WTC11 (cell line): ENCODE measurements at places on chromosomes 2 and 18.

DNA sequence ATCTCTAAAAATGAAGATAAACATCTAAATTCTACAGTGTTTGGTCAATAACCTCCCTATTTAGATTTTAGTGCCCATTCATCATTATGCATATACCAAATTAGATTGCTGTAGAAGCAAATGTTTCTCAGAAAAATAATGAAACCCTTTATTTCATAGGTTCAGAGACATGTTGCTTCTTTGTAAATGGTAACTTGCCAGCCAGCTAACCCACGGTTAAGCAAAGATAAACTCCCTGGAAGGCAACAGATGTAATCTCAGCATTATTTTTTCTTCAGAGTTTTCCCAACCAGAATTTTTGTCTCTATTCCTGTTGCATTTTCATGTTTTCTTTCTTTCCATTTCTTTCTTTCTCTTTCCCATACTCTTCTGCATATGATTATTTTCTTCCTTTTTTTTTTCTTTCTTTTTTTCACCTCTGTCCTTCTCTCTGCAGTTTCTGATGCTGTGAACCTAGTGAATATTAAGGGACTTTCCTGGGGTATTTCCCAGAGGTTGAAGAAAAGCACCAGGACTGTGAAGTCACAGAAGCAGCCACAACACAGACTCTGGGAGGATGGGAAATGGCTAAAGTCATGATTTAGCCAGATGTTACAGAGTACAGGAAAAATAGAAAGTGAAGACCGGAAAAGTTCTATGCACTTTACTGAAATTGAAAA is 50.0 kb upstream of the DSG1 start:
- DNase-seq: no peak

GRCh38 chr2:222052934-222053367 is 245.8 kb downstream of the PAX3 start:
- DNase-seq: peak; percentile 82

- no peak for DNase-seq
Observed at GRCh38 chr2:157468931-157469708, 25.2 kb upstream of the CYTIP start.

GRCh38 chr18:68979737-68980136 is 181.9 kb downstream of the CCDC102B start:
- no peak for DNase-seq
